Stimulated activated CD4-positive, alpha-beta T cell treated with anti-CD3 and anti-CD28 coated beads, Interleukin-4, amount 100 ng/mL, for 1 hour (primary cell): ENCODE measurements at places on chromosomes 2 and 18.

DNA sequence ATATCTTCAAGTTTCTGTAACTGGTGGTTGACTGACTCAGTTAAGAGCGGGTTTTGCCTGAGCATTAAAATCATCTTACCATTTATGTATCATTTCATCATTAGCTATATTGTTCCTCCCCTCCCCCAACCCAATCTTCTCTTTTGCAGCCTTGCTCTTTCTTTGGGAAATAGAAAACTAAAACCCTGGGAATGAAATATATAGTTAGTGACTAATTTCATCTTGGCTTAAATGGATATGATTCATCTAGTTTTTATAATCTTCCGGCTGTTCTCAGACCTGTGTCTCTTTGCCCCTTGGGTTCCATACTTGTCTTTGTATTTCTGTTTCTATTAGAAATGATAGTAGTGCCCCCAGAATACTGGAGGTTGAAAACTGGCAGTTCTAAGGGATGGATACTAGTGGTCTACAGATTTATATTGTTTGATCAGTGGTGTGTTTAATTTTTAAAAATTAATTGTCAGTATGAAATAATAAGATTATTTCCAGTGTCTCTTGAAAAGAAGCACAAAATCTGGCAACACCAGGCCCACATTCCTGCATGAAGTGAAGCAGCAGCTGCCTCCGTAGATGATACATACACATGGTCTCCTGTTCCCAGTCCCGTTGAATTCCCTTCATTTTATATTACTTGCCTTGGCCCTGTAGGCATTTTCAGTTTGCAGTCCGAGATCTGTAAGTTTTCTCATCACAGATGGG is 44.5 kb downstream of the PHLPP1 start:
- DNase-seq: no peak

DNA sequence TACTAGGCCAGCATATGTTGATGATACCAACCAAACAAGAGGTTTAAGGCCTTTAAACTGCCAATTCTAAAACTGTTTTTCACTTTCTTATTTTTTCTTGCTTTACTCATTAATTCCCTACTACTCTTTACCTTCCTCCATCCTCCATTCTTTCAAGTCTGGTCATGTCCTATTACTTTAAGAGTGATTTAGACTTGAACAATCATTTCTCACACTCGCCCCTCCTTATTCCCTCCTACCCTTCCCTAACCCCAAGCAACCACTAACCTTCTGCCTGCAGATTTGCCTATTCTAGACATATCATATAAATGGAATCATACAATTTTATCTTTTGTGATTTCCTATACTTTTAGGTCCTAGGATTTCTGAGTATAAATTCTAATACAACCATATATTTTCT is 127.7 kb downstream of the USP34 start:
- DNase-seq: no peak

GRCh38 chr2:84212611-84213314 is 246.3 kb downstream of the SUCLG1 start:
- DNase-seq: no peak

- DNase-seq: no peak
Measured at GRCh38 chr2:172305066-172305465, 122.3 kb upstream of the ITGA6 start.

GRCh38 chr2:140696449-140696848 is 1434.4 kb downstream of the LRP1B start:
- DNase-seq: no peak

DNA sequence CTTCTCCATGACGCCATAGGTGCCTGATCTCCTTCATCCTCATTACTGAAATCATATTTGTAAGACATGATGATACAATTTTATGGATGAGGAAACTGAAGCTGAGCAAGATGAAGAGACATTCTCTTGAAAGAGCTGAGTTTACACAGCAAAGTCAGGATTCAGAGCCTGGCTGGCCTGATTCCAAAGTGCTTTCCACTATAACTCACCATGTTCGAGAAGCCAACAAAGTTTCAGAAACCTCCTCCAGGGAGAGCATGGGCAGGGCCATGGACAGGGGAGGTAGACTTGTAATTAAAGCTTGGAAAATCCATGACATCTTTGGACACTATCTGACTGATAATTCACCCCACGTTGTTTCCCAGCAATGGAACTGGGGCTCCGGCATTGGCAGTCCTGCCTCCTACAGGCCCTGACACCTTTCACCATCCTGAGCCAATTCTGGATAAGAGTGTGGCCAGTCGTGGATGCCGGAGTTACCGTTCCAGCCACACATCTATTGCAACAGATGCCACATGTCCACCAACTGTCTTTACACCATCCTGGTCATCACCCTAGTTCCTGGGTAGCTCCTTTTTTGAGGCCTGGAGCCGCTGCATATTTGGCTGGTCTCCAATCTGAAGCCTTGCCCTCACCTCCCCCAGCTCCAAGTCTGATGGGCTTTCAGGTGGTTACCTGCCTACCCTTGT is 85.0 kb upstream of the PPP1CB start:
- DNase-seq: no peak

- DNase-seq: no peak
Measured at GRCh38 chr2:168797286-168797655, 5.2 kb upstream of the NOSTRIN start.

- DNase-seq: no peak
Measured at GRCh38 chr2:179410552-179411356, 146.1 kb upstream of the SESTD1 start.

DNA sequence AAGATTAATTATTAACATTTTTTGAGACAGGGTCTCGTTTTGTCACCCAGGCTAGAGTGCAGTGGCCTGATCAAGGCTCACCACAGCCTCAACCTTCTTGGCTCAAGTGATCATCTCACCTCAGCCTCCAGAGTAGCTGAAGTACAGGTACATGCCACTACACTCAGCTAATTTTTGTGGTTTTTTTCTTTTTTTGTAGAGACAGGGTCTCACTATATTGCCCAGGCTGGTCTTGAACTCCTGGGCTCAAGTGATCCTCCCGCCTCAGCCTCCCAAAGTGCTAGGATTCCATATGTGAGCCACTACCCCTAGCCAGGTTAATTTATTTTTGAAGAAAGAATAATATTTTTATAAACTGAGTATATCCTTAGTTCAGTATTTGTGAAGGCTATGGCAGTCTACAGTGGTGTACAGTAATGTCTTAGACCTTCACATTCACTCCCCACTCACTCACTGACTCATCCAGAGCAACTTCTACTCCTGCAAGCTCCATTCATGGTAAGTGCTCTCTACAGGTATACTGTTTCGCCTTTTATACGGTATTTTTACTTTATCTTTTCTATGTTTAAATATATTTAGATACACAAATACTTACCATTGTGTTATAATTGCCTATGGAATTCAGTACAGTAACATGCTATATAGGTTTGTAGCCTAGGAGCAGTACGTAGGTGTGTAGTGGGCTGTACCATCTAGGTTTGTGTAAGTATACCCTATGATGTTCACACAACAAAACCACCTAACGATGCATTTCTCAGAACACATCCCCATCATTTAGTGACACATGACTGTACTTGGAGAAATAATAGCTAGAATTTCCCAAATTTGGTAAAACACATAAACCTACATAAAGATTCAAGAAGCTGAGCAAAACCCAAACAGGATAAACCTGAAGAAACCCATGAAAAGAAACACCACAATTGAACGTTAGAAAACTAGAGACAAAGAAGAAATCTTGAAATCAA is 38.6 kb downstream of the MGAT4A start:
- DNase-seq: no peak
